ENCODE measurements at places on chromosomes 1 and 21.

GRCh38 chr1:191890433-191891088 is 267.7 kb upstream of the RGS18 start:
- DNase-seq: no peak

GRCh38 chr1:231628207-231628876 is 1.8 kb downstream of the DISC1 start:
- DNase-seq: no peak

GRCh38 chr1:153933955-153934354 is 11.2 kb upstream of the GATAD2B start:
- DNase-seq: no peak

GRCh38 chr1:173554089-173554488 is 48.8 kb downstream of the SLC9C2 start:
- DNase-seq: no peak

- DNase-seq: no peak
Observed at GRCh38 chr1:155453141-155453540, 109.5 kb downstream of the ASH1L start.

- DNase-seq: no peak
Observed at GRCh38 chr1:209767096-209767495, 11.2 kb downstream of the TRAF3IP3 start.

All from lower lobe of right lung (tissue), 2 donors.